Pancreas (tissue), 10 donors: ENCODE measurements at places on chromosomes 16 and 17.

GRCh38 chr17:28812748-28813377 lies 29.7 kb downstream of the FAM222B start:
- no peak for DNase-seq

DNA sequence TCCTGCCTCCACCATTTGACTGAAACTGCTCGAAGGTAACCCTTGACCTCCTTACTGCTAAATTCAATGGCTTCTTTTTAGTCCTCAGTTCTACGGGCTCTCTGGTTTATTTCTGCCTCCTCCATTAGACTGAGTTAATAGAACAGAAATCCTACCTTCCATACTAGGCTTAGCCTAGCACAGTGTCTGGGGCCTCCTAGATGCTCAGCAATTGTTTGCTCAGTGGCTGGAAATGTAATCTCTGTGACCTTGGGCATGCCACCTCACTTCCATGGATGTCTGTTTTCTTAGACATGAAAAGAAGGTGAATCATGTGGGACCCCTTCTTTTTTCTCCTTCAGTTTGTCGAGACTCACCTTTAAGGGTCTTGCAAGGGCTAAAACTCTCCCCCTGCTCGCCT lies 19.7 kb downstream of the NXPH3 start:
- no peak for DNase-seq

DNA sequence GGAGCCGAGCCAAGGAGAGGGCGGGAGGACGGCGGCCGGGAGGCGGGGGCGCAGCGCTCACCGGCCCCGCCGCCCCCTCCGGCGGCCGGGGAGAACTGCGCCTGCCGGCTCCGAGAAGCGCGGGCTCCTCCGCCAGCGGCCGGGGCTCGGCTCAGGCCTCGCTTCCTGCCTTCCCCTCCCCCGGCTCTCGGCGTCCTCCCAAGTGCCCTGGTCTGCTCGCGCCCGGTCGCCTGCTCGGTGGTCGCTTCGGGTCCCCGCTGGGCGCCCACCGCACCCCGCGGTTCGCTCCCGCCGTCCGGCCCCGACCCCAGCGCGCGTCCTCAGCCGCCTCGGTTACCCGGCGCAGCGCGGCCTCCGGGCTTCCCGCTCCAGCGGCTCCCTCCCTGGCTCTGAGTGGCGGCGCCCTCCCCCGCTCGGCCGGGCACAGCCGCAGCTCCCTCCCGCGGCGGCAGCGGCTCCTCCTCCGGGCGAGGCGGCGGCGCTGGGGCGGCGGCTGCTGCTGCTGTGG lies 313 bp downstream of the UBTF start:
- DNase-seq: no peak

DNA sequence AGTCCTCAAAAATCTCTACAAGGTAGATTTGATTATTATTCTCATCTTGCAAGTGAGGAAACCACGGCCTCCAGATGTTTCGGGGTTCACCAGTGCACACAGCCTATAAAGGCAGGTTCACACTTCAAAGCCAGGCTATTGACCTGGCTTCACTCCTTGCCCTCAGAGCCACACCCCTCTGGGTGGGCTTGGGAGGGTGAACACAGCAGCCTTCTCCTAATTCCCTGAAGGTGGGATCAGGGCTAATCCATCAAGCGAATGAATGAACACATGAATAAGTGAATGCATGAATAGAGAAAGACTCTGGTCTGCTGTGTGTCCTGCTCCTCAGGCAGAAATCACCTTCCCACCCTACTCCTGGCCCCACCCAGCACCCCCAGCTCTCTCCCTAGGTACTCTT lies 139.0 kb downstream of the CYLD start:
- no peak for DNase-seq

- no peak for DNase-seq
Observed at GRCh38 chr17:60971515-60972369, 294.1 kb downstream of the BCAS3 start.

- DNase-seq: peak; percentile 86
Observed at GRCh38 chr17:45131616-45132319, 547 bp downstream of the PLCD3 start.

DNA sequence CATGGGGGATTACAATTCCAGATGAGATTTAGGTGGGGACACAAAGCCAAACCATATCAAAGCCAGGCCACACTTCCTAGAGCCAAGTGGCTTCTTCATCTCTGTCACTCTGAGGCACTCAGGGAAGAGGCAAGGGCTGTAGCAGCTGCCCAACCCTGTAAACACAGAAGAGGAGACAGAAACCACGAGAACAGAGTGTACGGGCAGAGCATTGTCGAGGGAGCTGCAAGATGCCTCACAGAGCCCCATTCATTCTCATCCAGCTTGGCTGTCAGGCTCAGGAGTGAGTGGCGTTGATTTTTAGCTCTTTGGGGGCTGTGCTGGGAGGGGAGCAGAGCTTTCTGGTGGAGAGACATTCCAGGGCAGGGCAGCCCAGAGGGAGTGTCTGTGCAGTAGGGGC lies 117.2 kb upstream of the SALL1 start:
- DNase-seq: no peak

DNA sequence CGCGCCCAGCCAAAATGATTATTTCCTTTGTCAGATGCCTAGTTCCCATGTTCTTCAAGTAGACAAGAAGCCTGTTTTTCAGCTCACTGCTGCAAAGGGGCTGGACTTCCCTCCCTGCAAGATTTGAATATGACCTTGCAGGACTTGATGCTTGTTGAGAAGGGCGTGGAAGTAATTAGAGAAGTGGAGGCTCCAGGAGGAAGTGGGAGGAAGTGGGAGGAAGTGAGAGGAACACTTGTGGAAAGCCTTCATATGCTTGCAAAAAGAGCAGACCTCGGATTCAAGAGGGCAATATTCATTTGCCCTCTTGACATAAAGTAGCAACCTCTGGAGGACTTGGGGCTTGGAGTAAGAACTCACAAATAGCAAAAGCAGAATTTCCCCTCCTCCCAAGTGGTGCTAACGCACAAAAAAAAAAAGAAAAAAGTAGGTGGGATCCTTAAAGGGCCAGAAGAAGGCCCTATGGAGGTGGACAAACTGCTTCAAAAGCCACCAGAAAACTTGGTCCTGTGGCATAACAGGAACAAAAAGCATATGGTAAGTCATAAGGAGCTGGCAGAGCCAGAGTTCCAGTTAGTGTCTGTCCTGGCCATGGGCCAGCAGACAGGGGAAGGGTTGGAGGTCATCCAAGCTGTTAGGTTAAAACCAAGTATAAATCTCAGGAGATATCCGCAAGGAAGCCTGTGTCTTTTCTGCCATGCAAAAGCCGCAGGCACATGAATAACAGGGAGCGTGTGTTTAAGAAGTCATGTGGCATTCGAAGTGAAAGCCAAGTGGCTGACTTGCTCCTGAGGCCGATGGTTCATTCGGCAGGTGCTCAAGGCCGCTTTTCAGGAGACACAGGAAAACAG lies 20.6 kb upstream of the PRKAR1A start:
- peak; percentile 62 for DNase-seq

DNA sequence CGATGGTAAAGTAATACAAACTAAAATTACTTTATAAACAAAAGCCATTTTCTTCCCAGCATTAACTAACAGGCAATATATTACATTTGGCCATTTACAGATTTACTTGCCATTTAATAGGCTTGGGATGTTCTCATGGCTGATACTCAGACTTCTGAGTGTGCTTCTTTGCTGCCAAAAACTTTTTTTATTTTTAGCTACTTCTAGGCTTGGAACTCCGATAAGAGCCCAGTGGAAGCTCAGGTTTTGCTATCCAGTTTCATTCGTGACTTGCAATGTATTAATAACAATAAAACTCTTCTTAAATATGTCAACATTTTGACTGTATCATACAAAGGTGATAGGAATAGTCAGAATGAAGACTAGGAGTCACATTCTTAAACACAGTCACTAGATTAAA lies 152.3 kb downstream of the ITFG1 start:
- no peak for DNase-seq

- DNase-seq: no peak
Observed at GRCh38 chr16:68420366-68420942, 27.9 kb downstream of the SMPD3 start.

- no peak for DNase-seq
Observed at GRCh38 chr17:56020369-56020768, 132.9 kb upstream of the ANKFN1 start.

GRCh38 chr17:44359006-44359405 lies 4.6 kb downstream of the FAM171A2 start:
- no peak for DNase-seq

GRCh38 chr17:37488009-37488604 lies 1.6 kb upstream of the DUSP14 start:
- DNase-seq: no peak

DNA sequence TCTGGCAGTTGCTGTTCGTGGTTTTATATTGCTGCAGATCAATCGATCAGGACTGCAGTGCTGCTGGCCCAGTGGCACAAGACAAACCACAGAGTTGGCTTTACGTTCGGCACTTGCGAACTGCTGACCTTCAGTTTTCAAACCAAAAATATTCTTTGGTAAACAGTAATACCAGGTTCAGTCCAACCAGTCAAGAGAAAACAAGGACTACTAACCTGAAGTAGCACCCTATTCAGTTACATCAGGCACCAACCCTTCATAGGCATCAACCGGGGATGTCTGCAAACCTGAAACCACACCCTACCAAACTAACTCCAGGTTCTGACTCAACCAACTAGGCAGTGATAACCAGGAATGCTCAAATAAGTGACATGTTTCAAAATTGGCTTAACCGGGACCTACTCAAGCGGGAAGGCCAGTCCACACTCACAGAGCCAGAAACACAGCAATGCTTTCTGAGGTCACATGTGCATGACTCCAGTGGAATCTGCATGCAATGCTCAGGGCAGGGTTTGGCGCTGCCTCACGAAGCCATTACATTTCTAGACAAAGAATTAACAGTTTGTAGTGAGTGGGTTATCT lies 91.1 kb downstream of the SMG6 start:
- no peak for DNase-seq

GRCh38 chr17:80592243-80592642 lies 47.6 kb downstream of the RPTOR start:
- DNase-seq: no peak

DNA sequence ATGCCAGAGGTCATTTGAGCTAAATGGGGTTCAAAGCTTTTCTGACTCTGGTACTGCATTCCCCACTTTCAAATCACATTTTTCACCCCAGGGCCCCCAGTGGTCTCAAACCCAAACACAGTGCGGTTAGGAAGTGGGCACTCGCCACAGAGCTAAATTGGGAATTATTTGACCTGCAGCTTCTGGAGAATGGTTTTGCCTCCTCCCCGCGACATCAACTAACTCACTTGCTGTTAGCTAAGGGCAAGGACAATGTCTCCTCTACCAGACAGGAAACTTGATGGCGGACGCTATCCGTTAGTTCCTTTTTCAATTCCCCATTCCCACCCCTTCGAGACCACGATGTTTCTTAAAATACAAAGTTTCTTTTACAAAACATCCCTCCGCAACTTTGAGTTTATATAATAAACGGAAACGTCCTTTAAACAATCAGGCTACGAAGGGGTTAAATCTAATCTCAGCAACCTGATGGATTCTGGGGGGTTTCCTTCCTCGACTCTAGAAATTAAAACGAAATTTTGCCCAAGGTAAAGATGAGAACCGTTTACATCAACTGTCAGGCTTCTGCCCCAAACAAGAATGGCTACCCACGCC lies 500 bp upstream of the KAT7 start:
- no peak for DNase-seq

GRCh38 chr17:47190770-47191169 lies 1.7 kb upstream of the CDC27 start:
- DNase-seq: no peak

- DNase-seq: no peak
Observed at GRCh38 chr16:63315229-63315628, 1279.0 kb upstream of the CDH8 start.

- DNase-seq: no peak
Observed at GRCh38 chr16:4082474-4083044, 33.7 kb downstream of the ADCY9 start.

DNA sequence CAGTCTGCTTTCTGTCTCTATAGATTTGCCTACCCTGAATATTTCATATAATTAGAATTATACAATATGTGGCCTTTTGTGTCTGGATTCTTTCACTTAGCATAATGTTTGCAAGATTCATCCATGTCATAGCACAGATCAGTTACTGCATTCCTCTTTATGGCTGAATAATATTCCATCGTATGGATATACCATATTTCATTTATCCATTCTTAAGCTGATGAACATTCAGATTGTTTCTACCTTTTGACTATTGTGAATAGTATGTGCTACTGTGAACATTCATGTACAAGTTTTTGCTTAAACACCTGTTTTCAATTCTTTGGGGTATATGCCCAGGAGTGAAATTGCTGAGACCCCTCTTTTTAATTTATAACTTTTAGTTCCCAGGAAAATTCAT lies 49.4 kb upstream of the MSI2 start:
- DNase-seq: no peak

- DNase-seq: no peak
Observed at GRCh38 chr17:52237151-52237550, 78.6 kb upstream of the CA10 start.

DNA sequence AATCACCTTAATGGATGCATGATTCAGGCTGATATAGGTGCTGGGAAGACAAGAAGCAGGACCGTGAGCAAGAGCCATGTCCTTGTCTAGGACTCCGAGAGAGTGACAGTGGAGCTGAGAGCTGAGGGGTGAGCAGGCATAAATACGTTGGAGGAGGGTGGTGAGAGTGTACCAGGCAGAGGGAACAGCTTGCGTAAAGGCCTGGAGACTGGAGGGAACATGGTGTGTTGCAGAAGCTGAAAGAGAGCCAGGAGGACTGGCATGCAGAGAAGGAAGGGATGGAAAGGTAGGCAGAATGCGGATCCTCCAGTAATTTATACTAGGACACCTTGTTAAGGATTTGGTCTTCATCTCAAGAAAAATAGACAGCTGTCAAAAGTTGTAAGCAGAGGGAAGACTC lies 653.2 kb downstream of the HS3ST4 start:
- no peak for DNase-seq

GRCh38 chr17:37848690-37849616 lies 75.3 kb upstream of the TBC1D3K start:
- DNase-seq: no peak

- DNase-seq: peak; percentile 84
Observed at GRCh38 chr17:19647697-19648474, 665 bp upstream of the ALDH3A2 start.

DNA sequence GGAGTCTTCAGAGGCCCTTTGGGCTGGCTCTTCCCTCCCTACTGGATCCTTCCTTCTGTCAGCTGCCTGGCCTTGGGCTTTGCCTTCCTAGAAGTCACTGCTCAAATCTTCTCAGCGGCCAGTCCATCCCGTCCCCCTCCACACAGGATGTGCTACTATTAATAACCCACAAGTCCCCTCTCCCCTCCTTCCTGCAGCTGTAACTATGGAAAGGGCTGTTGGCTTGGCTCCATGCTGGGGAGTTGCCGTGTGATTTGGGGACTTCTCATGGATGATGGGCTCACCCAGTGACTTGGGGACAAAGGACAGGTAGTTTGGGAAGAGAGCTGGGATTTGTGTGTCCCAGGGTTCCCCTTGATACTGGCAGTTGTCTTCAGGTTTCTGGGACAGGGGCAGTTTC lies 19.4 kb downstream of the TMEM94 start:
- no peak for DNase-seq

- no peak for DNase-seq
Observed at GRCh38 chr17:60563743-60564142, 36.2 kb upstream of the PPM1D start.

DNA sequence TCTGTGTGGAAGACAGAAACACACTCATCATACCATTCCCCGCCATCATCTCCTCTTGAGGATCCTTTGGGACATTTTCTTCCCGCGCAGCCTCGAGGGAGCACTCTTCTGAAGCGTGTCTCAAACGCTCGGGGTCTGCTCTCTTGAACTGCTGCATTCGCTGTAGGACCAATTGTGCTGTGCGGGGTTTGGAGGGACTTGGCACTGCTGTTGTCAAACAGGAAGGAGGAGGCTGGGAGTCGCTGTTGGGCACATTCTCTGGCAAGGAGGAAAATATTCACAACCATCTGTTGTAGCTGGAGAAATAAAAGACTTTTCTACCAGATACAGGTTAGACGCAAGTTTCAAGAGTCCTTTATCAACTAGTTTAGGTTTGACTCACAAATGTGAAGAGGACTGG lies 5.0 kb downstream of the SLX4 start:
- no peak for DNase-seq
